ENCODE measurements at places on chromosomes 11 and 22.

DNA sequence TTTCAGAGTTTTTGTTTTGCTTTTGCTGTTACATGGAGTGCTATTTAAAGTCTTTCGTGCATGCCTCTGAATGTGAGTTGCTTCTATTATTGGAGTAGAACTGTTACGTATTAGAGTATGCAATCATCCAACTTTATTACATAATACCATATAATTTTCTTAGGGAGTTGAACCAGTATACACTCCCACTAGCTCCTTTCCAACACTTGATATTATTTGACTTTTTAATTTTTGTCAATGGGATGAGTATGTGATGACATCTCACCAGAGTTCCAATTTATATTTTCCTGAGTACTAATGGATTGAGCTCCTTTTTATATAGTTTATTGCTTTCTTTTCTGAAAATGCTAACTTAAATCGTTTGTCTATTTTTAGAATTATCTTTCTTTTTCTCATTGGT lies 90.9 kb downstream of the GRAMD1B start:
- no peak for DNase-seq

GRCh38 chr22:32570501-32570900 lies 95.9 kb downstream of the FBXO7 start:
- no peak for DNase-seq

GRCh38 chr22:21697021-21697771 lies 31.4 kb downstream of the PPIL2 start:
- DNase-seq: no peak

- DNase-seq: no peak
Measured at GRCh38 chr11:60310407-60310998, 16.6 kb upstream of the MS4A6E start.

DNA sequence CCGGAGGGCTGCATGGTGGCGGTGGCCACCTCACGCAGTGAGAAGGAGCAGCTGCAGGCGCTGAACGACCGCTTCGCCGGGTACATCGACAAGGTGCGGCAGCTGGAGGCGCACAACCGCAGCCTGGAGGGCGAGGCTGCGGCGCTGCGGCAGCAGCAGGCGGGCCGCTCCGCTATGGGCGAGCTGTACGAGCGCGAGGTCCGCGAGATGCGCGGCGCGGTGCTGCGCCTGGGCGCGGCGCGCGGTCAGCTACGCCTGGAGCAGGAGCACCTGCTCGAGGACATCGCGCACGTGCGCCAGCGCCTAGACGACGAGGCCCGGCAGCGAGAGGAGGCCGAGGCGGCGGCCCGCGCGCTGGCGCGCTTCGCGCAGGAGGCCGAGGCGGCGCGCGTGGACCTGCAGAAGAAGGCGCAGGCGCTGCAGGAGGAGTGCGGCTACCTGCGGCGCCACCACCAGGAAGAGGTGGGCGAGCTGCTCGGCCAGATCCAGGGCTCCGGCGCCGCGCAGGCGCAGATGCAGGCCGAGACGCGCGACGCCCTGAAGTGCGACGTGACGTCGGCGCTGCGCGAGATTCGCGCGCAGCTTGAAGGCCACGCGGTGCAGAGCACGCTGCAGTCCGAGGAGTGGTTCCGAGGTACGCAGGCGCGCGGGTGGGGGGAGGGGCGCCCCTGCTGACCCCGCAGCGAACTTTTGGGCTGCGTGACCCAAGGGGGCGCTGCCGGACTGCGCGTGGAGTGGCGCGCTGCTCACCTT lies 670 bp downstream of the NEFH start:
- no peak for DNase-seq
